Activated CD8-positive, alpha-beta memory T cell treated with anti-CD3 and anti-CD28 coated beads for 48 hours (primary cell): ENCODE measurements at places on chromosomes 3 and 15.

- no peak for DNase-seq
These were observed 41.4 kb upstream of the MAGI1 start for GRCh38 chr3:66080167-66080566.

- no peak for DNase-seq
These were observed 226.1 kb downstream of the PLCL2 start for GRCh38 chr3:17110660-17111396.

- DNase-seq: no peak
These were observed 2.2 kb upstream of the SLC4A7 start for GRCh38 chr3:27486336-27486735.

DNA sequence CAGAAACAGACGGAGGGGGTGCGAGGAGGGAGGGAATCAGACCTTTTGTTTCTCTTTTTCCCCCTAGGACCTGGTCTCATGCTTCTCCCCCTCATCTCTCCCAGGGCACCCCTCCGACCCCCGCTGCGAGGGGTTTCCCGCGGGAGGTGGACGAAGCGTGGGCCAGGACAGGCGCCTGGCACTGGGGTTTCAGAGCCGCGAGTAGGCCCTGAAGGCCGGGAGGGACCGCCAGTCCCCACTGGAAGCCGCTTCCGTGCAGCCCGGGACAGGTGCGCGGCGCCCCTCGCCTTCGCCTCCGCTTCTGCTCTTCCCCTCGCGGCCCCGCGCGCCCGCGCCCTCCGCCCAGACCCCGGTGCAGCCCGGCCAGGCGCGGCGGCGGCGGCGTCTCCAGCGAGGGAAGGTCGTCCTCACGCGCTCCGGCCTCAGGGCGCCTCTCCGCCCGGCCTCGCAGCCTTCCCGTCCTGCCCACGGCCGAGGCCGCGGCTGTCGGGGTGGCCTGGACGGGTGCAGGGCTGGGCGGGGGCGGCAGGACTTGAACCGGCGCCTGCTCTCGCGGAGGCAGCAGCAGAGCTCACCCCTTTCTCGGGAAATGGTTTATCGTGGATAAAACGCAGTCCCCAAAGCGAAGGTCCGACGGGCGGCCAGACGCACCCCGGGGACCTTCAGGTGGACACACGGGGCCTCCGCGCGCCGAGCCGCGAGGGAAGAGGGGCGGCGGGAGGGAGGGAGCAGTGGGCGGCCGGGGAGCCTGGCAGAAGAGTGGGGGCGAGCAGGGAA, 31.5 kb upstream of the ADAMTS17 start:
- no peak for DNase-seq

DNA sequence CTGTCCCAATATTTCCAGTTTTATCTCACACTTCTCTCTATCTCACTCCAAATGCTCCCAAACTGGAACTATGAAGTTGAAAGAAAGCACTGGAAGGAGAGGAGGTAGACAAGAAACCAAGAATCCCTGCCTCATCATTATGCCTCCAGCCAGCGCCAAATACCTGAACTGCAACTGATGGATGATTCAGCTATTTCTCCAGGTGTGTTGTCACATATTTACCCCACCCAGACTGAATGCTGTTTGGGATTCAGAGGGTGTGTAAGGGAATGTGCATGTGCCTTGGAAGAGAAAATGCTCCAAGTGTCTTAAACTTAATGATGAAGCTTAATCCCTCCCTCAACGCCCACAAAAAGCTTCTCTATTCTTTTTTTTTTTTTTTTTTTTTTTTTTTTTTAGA, 269.5 kb upstream of the ATP11B start:
- no peak for DNase-seq

DNA sequence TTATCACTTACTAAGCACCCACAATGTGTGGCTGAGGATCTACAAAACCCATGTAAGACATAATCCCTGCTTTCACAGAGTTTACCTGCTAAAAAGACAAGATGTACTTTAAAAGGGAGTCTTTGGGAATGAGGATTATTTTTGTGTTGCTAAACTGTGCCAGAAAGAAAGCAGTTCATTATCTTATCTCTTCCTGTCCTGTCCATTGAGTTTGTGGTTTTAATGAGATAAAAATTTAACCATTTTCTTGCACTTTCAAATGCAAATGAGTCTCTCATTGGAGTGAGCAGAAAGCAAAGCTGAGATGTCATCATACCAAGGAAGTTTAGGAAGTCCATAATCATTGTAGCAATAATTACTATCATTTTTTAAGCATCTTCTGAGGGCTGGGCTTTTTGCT, 231.2 kb upstream of the ADAMTS9 start:
- DNase-seq: no peak

- DNase-seq: no peak
These were observed 648.7 kb upstream of the CCDC54 start for GRCh38 chr3:106728315-106729098.

DNA sequence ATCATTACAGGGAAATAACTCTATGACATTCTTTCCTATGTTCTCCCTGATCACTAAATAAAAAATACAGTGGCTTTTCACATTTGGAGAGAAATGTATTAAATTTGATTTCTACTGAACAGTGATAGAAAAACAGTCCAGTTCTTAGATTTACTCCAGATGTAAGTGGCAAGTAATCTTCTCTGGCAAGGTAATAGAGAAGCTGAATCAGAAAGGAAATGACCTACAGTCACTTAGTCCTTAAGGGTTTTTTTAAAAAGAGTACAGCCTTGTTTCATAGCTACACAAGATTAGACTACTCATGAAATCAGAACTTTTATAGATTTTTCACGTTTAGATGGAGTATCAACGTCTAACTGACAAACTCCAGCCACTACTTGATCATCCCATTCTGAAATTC, 236.9 kb downstream of the CADPS start:
- no peak for DNase-seq

DNA sequence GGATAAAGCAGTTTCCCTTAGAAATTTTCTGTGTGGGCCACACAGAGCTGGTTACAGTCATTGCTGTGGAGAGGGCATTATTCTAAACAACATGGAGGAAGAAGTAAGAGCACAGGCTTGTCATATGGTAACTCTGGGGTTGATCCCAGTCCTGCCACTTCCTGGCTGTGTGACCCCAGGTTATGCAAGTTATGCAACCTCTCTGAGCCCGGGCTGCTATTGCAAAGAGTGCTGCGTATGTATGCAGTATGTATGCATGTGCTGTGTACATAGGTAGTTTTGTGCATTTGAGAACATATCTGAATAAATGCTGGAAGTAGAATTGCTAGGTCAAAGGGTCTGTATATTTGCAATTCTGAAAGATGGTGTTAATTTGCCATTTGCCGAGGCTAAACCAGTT, 9.2 kb downstream of the SPSB4 start:
- no peak for DNase-seq

- no peak for DNase-seq
These were observed 424.7 kb downstream of the CNTN4 start for GRCh38 chr3:2523281-2523836.

DNA sequence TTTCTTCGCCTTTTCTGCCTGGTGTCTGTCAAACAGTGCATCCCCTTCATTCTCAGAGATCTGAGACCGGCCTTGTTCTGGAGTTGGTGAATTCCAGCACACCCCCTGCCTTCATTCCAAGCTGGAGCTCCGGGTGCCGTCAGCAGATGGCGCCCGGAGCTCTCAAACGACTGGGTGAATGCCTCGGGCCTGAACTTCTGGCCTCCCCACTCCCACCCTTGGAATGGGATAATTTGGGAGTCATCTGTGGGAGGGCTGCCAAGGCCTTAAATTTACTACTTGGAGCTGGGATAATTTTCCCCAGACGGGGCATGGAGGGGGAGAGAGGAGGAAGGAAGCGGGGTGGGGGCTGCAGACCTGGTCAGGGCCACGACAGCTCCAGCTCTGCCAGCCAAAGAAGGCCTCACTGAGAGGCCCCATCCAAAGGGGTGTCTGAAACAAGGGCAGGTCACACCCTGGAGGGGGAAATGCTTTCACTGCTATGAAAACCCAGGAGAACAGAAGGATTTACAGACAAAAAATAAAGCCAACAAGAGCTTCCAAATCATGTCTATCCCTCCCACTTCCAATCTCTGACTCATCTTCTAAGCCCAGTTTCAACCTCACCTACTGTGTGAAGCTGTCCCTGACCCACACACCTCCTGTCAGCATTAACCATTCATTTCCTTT, 187.9 kb downstream of the OPA1 start:
- DNase-seq: no peak

DNA sequence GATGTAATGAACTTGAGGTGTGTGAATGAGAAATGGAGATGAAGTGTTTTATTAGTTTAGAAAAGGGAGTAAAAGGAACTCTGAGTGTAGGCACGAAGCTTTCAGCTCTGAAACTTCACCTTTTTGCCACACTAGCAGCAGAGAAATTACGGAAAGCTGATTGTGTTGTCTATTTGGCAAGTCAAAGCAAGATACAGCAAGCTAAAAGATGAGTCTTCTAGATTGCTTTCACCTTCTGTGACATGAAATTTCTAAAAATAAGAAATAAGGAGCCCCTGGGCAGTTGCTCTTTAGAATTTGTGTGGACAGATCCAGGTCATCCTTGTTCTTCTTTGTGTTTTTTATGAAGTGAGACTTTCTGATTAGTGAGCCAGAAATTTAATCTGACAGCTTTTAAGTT, 143.4 kb downstream of the FNDC3B start:
- DNase-seq: no peak

DNA sequence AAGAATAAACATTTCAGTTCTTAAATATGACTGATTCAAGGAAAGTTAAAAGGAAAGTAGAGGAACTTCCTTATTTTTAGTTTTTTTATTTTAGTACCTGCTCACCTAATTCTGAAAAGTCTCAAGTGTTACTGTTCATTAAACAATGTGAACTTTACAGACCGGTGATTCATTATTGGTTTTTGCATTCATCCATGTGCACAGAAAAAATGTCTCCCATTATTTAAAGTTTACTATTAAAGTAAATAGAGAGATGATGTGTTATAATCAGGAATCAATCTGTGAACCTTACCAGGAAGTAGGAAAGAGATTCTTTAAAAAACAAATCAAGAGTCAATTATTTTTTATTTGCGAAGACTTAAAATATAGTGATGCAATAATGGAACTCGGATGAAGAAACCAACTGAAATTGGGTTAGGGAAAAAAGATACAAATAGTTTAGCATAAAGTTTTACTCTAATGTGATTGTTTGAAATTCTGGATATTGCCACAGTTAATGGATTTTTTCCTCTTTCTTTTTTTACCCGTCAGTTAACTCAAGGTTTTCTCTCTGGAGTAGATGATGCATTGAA, 119.4 kb upstream of the SAMMSON start:
- no peak for DNase-seq

DNA sequence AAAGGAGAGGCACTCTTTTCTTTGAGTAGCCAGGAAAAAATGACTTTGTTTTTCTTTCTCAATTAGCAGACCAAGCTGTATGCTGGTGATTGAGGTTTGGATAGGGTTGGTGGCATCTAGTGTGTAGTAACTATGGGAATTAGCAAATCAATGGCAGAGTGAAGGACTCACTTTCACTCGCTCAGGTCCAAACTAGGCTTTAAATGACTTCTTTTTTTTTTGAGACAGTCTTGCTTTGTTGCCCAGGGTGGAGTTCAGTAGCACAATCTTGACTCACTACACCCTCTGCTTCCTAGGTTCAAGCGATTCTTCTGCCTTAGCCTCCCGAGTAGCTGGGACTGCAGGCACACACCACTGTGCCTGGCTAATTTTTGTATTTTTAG, 35.9 kb downstream of the PRKCI start:
- no peak for DNase-seq

- DNase-seq: no peak
These were observed 140.4 kb upstream of the CCDC54 start for GRCh38 chr3:107236655-107237337.
